ENCODE measurements at places on chromosomes 3 and 15.

GRCh38 chr15:99158626-99159412 is 53.9 kb downstream of the SYNM start:
- DNase-seq, result no peak

GRCh38 chr3:128293930-128294329 is 140.6 kb downstream of the EEFSEC start:
- no peak for DNase-seq

DNA sequence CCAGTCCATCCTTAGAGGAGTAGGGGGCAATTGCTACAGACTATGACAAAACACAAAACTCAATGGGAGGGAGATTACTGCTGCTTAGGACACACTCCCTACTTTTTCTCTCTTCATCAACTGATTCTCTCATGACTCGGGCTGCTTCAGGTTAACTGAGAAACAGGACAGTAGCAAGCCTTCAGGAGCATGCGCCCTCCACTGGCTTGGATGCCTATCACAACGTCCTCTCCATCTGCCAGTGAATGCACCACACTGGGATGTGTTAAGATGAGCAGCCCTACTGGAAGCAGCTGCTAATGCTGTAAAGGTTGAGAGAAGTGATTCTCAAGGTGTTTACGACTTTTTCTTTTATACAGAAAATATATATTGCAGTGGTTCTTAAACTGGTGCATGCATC is 542.3 kb downstream of the EDEM1 start:
- DNase-seq, result no peak

DNA sequence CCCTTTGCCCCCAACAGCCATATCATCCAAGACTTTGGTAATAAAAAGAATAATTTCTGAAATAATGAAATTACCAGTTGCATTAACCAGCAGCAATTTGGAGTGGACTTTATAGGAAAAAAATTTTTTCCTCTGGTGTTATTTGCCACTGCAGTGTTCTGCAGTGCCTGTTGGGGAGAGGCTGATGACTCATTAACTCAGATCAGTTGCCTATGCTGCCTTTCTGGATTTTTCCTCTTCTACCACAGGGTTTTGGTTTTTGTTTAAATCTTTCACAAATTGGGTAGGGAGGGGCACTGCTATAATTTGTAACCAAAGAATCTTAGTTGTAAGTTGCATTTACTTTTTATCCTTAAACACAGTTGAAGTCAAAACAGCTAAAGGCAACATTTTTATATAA is 22.7 kb downstream of the ATP6V1A start:
- no peak for DNase-seq

DNA sequence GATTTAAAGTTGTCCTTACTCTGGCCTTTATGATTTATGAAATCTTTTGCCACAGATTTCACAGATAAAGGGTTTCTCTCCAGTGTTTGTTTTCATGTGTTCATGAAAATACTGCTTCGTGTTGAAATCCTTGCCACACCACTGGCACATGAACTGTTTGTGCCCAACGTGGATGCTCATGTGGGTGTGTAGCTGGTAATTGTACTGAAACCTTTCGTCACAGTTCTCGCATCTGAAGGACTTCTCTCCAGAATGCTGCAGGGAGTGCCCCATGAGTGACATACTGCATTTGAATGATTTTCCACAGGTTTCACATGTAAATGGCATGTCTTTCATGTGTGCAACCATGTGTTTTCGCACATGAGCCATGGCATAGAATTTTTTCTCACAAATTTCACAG is 111.9 kb downstream of the DOCK3 start:
- no peak for DNase-seq

Measured in stimulated activated CD4-positive, alpha-beta T cell treated with anti-CD3 and anti-CD28 coated beads, Interleukin-4, amount 100 ng/mL, for 1 hour (primary cell).